ENCODE measurements at places on chromosomes 4 and X.

- no peak for DNase-seq
These were observed 1.3 kb downstream of the RTL8A start for GRCh38 chrX:135050603-135051002.

GRCh38 chrX:139932073-139932900 lies 566 bp downstream of the ATP11C start:
- no peak for DNase-seq

DNA sequence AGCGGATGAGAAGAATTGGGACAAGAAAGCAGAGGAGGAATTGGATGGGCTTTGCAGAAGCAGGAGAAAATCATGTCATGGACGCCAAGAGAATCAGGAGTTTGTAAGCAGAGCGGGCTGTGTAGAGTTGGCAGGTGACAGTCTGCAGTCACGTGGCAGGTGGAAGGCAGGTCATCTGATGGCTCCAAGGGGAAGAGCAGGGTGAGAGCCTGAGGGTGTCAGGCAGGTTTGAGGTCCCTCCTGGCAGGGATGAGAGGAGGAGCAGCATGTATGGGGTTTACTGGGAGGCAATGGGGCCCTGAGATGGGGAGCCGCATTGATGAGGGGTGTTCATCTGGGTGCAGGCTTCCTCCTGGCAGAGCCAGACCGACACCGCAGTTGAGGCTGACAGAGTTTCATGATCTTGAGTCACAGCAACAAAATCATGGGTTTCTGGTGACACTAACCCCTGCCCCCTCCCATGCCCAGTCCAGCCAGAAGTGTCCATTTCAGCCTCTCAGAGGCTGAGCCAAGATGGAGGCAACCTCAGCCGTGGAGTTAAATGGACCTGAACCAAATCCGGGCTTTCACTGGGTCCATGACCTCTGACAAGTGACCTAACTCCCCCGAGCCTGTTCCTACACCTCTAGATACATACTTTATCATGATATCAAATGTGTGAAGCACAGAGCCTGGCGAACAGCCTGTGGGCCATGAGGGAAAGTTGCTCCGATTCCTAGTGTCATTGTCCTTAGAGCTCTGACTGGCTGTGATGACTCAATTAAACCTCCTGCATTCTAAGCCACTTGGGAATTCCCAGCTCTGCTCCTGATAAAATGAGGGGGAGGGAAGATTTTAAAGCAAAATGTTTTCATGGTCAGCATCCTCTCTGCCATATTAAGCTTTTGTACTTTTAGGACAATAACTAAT lies 36.1 kb downstream of the EVC start:
- no peak for DNase-seq

- DNase-seq = no peak
These were observed 85.1 kb downstream of the PDK3 start for GRCh38 chrX:24550166-24550565.

- DNase-seq = no peak
These were observed 54.5 kb upstream of the DCTD start for GRCh38 chr4:182971702-182972101.
